B cell (primary cell): ENCODE measurements at places on chromosomes 3 and 15. TPM values are rescaled to one million over a fixed set of nuclear protein-coding genes. Genes with fewer than 3 reads are reported as not detected.

- no peak for DNase-seq
Measured at GRCh38 chr15:64773606-64774005, 1.8 kb downstream of the RBPMS2 start.

GRCh38 chr15:72700076-72700475 is 14.1 kb downstream of the BBS4 start:
- no peak for DNase-seq

GRCh38 chr3:78889348-78889747 is 878.5 kb downstream of the ROBO1 start:
- DNase-seq, result no peak

DNA sequence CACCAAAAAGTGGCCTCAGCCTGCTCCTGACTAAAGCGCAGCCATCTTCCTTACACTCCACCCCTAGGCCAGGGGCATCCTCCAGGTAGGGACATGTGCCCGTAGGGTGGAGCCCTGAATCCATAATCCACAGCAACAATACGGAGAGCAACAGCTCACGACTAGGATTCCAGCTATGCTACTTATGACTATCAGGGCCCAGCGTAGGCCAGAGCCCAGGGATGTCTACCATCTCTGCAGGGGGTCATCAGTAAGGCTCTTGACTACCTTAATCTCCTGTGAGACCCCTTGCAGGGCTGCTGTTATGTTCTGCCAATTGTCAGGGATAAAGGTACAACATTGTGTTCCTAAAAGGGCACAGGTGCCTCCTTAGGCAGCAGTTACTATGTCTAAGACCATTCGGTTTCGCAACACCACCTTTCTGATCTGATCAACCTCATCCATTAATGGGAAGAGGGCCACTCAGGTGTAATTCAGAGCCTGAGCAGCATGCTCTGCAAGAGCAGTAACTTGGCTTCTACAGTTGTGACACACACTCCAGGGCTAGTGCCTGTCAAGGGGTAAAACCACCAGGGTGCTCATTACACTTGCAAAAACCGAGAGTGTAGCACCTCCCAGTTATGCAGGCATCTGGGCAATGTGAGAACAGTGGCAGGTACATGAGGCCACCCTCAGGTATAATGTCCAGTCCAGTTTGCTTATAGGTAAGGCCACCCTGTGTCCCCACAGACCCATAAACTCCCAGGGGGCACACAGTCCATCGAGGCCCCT is 11.0 kb downstream of the CCRL2 start:
- DNase-seq, result no peak

- no peak for DNase-seq
Measured at GRCh38 chr3:161422171-161422700, 50.9 kb upstream of the SPTSSB start.

DNA sequence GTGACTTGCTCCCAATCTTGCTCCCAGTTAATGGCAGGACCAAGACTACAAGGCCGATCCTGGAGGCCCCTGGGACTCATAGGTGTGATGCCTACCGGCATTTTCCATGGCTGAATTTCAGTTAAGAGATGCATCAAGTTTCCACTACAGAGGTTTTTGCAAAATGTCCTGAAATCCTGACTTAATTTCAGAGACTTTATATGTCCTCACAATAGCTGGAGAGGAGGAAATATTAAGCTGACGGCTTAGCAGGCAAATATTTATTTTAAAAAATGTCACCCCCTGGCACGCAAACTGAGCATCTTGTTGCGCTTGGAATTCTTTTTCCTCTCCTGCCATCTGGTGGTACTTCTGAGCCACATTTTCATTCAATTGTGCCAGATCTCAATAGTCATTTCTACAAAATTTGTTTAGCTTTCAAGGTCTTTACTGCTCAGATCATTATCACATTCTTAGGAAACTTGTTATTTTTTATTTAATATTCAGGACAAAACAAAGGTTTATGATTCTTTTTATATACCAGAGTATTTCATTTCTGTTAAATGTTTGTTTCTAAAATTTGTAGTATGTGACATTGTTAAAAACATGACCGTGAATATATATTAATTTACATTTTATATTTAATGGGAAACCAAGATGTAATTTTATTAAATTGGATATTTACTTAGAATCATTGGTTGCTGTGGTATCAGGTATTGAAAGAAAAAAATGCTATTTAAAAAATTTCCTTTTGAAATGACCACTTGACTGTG is 189.2 kb upstream of the THRB start:
- DNase-seq, result peak; percentile 21

DNA sequence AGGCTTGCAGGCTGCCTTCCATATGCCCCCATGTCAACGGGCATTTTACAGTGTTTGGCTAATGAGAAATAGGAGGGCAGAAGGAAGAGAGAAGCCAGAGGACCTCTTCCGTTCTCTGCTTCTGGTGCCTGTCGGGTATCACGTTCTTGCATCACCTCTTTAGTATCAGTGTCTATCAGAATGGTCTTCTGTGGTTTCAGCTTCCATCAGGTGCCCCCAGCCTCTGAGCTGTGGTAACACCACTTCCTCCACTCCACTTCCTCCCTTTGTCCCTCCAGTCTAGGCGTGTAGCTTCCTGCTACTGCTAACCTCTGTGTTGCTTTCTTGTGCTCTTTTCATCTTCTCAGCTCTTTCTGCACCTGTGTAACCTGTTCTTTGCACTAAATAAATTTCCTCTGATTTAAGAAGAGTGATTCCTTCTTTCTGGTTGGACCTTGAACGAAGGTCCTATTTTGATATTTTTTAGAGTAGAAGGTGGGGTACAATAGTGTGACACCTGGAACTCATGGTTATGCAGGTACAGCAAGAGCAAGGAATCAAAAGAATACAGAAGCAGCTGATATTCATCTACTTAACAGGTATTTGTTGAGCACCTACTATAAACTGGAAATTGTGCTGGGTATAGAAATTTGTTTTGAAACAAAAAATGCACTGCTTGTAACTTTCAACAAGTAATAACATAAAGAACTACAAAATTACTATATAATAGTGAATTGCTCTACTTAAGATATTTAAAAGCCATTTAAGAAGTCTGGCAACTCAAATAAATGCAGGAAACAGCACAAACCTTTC is 27.4 kb upstream of the FOXB1 start:
- DNase-seq, result peak; percentile 29

- DNase-seq, result no peak
Measured at GRCh38 chr15:50028326-50028725, 90.7 kb downstream of the ATP8B4 start.

- DNase-seq, result no peak
Measured at GRCh38 chr3:120699333-120699732, 17.3 kb upstream of the HGD start.

DNA sequence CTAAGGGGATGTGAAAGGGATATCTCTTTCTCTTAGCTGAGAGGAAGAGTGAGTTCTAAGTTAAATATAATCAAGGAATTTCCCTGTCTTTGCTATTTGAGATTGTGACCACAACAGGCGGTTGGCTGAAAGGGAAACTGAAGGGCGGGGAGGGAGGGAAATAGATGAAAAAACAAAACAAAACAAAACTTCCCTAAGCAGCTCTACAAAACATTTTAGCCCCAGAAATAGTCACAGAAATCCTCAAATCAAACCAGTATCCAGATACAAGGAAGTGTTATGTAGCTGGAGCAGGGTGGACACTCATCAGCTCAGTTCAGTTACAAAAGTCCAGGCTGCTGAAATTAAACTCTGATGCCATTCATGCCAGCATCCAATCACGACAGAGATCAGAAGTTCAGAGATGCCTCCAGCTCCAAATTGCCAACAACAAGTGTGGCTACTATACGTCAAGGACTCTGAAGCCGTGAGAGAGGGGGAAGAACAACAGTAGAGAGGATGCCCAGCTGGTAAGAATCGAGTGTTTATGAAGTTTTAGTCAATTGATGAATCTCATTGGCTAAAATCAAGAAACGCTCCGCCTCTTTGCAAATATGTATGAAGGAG is 319 bp upstream of the TP63 start:
- peak; percentile 45 for DNase-seq

GRCh38 chr15:100120111-100120510 is 221.7 kb downstream of the ADAMTS17 start:
- DNase-seq, result no peak

MESP2 gene
- total RNA-seq, result not detected in 2 replicates

SLC2A2 gene
- not detected in 2 replicates for total RNA-seq

MYL3 gene
- total RNA-seq, result not detected in 2 replicates
